ENCODE measurements at places on chromosomes 6 and 20.

DNA sequence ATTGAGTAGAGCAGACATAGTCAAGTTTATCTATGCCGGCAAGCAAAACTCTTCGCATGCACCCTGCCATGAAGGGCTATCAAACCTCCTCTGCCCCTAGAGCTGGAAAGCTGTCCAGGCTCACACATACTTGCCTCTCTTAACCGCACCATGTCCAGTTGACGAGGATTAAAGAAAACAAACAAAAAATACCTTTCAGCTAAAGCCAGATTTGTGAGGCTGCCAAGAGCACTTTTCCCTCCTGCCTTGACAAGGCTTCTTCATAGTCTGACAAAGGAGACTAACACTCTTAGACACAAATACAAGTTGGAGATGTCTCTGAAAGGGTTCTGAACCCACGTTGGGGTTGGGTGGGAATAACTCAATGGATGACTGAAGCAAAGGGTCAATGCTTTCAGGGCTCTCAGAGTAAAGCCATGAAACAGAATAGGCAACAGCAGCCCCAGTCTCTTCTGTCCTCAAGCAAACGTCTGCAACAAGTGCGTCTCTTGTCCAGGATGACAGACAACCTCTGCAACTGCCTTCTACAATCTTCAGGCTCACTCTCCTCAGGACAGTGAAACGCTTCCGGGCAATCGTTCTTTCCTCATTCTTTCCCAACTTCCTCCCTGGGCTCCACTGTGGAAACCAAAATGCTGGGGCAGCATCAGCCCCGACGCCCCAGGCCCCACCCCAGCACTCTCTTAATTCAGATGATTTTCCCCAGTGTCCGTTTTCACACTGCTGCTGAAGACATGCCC is 57.8 kb downstream of the AGPAT4 start:
- no peak for DNase-seq

- no peak for DNase-seq
Observed at GRCh38 chr6:20137837-20138236, 74.4 kb downstream of the MBOAT1 start.

DNA sequence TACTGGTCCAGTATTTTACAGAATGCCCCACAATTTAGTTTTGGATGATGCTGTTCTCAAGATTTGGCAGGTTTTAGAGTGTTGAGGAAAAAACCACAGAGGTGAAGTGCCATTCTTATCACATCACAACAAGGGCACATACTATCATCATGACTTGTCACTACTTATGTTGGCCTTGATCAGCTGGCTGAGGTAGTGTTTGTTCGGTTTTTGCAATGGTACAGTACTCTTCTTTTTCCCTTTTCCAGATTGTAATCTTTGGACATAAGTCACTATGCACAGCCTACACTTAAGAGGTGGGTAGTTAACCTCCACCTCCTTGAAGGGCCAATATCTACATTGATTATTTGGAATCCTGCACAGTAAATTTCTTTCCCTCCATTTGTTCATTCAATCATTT is 8.8 kb downstream of the TENT5A start:
- DNase-seq: no peak

- no peak for DNase-seq
Observed at GRCh38 chr6:132456700-132457143, 55.4 kb upstream of the MOXD1 start.

GRCh38 chr20:32570401-32571190 is 14.5 kb downstream of the NOL4L start:
- no peak for DNase-seq

DNA sequence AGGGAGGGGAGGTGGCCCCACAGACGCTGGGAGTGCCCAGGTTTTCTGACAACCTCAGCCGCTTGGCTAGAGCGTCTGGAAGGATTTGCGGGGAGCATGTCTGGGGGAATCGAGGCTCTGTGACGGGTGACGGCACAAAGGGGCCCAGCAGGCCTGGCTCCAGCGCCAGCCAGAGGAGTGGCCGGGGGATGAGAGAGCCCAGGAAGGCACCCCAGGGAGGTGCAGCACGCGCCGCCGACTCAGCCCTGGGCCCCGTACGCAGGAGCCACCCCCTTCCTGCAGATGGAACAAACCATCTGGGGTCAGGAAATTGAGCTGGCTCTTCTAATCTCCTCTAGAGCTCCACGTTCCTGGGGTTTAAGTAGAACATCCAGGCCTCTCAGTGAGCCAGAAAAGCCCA is 5.9 kb upstream of the SLCO4A1 start:
- no peak for DNase-seq

DNA sequence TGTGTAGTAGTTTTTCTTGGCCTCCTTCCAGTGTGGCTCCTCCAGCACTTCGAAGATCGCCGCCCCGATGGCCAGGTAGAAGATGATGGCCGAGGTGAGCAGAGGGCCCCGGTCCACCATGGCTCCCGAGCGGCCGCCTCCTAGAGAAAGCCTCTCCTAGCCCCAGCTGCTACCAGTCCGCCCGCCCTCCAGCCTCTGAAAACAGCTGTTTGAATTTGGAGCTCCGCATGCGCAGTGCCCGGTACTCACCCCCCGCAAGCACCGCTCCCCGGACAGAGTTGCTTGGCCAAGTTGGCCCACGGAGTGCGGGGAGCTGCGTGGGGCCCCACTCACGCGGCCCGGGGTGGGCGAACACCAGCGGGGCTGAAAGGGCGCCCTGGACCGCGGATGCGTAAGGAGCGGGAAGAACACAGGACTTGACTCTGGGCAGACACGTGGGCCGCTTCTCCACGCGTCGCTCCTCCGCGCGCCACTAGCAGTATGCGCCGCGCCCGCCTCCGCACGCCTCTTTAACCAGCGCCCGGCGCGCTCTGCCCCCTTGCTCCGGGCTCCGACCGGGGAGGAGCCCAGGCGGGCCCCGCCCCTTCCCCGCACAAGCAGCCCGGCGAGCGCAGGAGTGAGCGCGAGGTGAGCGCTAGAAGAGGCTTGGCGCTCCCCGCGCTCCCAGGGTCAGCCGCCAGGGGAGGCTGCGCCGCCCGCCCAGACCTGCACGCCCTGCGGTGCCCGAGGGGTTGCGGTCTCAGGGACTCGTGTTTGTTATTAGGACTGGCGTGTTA is at the start of gene KCNK5:
KCNK5 (minus strand) TSS at position 484 of the 776 bp plus-strand sequence; CDS start at position 120, 364 bp downstream.
- peak; percentile 87 for DNase-seq

DNA sequence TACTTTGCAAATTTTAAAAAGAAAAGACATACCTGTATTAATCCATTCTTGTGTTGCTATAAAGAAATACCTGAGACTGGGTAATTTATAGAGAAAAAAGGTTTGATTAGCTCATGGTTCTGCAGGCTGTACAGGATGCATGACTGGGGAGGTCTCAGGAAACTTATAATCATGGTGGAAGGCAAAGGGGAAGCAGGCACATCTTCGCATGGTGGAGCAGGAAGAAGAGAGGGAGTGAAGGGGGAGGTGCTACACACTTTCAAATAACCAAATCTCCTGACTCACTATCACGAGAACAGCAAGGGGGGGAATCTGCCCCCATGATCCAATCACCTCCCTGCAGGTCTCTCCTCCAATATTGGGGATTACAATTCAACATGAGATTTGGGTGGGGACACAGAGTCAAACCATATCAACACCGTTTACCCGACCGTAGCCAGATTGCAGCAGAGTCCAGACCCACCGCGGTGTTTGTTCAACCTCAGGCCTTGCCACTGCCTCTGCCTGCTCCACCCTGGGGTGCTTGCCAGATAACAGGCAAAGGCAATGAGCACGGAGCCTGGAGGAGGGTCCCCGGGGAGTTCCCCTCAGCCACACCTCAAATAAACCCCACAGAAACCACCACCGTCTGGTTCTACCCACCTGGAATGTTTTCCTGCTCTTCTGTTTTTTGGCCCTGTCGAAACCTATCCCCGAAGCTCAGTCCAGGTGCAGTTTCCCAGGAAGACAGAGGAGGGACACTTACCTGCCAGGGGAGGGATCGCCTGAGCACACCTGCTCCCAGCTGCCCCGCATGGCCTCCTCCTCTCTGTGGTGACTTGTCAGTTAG is 142.2 kb upstream of the AFDN start:
- no peak for DNase-seq

- DNase-seq: peak; percentile 79
Observed at GRCh38 chr6:30130887-30131862, 4.8 kb upstream of the TRIM40 start.

DNA sequence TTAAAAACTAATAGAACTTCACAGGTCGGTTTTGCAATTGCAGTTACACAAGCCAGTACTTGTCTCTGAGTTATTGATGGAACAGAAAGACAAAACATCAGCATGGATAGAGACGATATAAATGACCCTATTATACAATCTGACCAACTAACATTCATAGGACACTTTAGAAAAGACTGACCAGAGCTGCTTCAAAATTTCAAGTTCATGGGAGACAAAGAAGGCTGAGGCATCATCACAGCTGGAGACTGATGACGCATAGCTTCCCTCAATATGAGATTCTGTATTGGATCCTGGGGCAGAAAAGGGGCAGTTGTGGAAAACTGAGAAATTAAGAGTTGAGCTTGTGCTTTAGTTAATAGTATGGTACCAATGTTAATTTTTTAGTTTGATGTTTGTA is 174.0 kb downstream of the THBS2 start:
- no peak for DNase-seq

- DNase-seq: no peak
Observed at GRCh38 chr20:38420388-38421085, 14.6 kb downstream of the SNHG17 start.

DNA sequence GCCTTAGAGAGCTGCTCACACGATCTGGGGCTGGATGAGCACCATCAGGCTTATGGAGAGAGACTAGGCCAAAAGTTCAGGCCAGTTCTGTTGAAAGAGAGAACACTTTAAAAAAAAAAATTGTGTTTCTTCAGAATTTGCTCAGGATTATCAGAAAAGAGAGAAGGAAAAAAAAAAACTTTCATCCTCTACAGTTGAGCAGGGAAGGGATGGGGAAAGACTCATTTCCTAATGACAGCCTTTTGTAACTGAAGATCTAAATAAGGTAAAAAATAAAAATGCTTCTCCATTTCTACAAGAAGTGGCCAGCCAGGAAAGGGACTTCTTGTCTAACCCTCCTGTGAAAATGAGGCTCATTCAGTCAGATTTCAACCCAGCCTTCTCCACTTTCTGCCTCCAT is 134.8 kb downstream of the LY86 start:
- no peak for DNase-seq

- DNase-seq: no peak
Observed at GRCh38 chr20:10470276-10470675, 35.2 kb downstream of the SLX4IP start.

DNA sequence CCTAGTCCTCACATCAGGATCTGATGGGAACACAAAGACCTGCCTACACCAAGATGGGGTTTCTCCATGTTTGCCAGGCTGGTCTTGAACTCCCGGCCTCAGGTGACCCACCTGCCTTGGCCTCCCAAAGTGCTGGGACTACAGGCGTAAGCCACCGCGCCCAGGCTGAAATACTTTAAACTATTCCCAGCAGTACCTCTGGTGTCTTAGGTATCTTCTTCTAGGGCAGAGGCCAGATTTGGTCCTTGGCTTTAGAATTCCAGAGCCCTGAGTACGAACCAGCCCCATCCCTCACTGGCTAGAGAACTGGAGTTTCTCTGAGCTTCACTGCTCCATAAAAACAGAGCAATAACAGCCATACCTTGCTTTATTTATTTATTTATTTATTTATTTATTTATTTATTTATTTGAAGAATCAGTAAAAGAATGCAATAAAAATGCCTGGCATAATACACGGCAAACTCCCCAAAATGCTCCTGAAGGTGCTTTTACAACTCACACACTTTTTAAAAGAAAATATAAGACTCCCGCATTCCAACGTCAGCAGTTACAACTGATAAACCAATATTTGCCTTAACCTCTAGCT is 312.1 kb downstream of the TFAP2C start:
- no peak for DNase-seq

GRCh38 chr6:125114248-125114858 is 39.2 kb upstream of the TPD52L1 start:
- no peak for DNase-seq

DNA sequence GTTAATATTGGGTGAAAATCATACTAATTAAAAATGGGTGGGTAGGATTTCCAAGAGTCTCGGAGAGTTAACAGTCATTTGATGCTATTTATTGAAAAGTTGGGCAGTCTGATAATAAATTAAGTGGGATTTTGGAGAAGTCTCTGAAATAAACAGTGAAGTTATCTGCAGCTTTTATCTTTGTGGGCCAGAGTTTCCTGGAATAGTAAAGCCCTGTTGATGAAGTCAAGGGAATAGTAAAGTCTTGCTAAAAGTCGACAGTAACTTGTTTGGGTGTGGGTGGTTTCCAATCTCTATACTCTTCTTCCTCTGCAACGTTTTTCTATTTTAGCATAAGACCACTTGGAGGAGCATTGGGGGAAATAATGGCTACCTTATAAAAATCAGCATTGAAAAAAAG is 493.6 kb downstream of the EPM2A start:
- DNase-seq: no peak

DNA sequence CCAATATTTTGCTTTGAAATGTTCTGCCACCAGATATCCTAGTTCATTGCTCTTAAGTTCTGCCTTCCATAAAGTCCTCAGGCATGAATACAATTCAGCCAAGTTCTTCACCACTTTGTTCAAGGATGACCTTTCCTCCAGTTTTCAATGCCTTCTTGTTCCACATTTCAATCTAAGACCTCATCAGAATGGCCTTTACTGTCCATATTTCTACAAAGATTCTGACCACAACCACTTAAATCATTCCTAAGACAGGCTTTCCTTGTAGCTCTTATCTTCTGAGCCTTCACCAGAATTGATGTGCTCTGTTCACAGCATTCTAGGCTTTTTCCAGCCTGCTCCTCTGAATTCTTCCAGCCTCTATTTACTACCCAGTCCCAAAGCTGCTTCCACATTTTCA is 319.0 kb downstream of the HACE1 start:
- no peak for DNase-seq

DNA sequence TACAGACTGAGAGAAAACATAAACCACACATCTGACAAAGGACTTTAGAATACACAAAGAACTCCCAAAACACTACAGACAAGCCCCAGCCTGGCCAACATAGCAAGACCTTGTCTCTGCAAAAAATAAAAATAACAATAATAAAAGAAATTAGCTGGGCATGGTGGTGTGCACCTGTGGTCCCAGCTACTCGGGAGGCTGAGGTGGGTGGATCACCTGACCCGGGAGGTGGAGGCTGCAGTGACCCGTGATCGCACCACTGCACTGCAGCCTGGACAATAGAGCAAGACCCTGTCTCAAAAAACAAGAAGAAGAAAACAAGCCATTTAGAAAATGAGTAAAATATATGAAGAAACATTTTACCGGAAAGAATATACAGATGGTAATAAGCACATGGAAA is 13.1 kb downstream of the SDCBP2 start:
- no peak for DNase-seq

- no peak for DNase-seq
Observed at GRCh38 chr6:170051229-170052172, 239.4 kb downstream of the DLL1 start.

Data from CMK (cell line).